Neural crest cell (in vitro differentiated cells): ENCODE measurements at places on chromosomes 16 and 17. TPM values are rescaled to one million over a fixed set of nuclear protein-coding genes. Genes with fewer than 3 reads are reported as not detected.

C17orf78 gene
- total RNA-seq, result not detected in 2 replicates

CEMP1 gene
- not detected in 2 replicates for total RNA-seq

CLEC19A gene
- not detected in 2 replicates for total RNA-seq

TMEM238L gene
- not detected in 2 replicates for total RNA-seq

KRT39 gene
- not detected in 2 replicates for total RNA-seq

P2RX1 gene
- not detected in 2 replicates for total RNA-seq

IL21R gene
- total RNA-seq, result 0.55 and 0.79 TPM in 2 replicates

CTRL gene
- total RNA-seq, result 2.5 and 3.0 TPM in 2 replicates

TLK2 gene
- total RNA-seq, result 52.8 and 60.6 TPM in 2 replicates

UTS2R gene
- not detected in 2 replicates for total RNA-seq

NPIPB9 gene
- total RNA-seq, result 1.6 and 3.7 TPM in 2 replicates

IRX6 gene
- 0.09 and 0.14 TPM in 2 replicates for total RNA-seq

AMFR gene
- total RNA-seq, result 64.7 and 66.4 TPM in 2 replicates

SMIM22 gene
- not detected in 2 replicates for total RNA-seq

DNAI2 gene
- not detected in 2 replicates for total RNA-seq

STH gene
- total RNA-seq, result not detected in 2 replicates

DNA sequence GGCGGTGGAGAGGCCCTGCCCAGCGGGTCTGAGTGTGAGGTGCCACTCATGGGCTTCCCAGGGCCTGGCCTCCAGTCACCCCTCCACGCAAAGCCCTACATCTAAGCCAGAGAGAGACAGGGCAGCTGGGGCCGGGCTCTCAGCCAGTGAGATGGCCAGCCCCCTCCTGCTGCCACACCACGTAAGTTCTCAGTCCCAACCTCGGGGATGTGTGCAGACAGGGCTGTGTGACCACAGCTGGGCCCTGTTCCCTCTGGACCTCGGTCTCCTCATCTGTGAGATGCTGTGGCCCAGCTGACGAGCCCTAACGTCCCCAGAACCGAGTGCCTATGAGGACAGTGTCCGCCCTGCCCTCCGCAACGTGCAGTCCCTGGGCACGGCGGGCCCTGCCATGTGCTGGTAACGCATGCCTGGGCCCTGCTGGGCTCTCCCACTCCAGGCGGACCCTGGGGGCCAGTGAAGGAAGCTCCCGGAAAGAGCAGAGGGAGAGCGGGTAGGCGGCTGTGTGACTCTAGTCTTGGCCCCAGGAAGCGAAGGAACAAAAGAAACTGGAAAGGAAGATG is 11.2 kb downstream of the VASN start:
- no peak for DNase-seq

GRCh38 chr16:15523092-15523541 is 88.7 kb downstream of the BMERB1 start:
- no peak for DNase-seq

GRCh38 chr17:57357392-57357784 is 101.1 kb downstream of the MSI2 start:
- no peak for DNase-seq

DNA sequence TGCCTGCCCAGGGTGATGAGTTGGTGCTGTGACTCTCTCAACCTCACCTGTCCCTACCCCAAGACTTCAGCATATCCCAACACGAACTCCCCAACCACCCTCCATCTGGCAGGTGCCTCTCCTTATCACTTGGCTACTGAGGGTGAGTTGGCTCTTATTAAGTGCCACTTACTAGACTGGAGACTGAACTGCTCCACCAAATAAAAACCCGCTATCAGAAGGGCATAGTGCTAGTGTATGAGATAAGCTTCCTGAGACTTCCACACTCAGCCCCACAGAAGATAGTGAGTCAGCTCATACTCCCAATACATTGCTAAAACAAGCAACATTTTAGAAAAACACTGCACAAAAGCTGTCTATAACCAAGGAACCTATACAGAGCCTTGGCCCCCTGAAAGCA is 16.0 kb upstream of the CCL18 start:
- DNase-seq, result no peak

- DNase-seq, result no peak
Measured at GRCh38 chr17:2749058-2749783, at the start of gene CCDC92B. Gene CCDC92B (minus strand): TSS chr17:2749652. CDS start chr17:2735145, 14,507 bp downstream.

DNA sequence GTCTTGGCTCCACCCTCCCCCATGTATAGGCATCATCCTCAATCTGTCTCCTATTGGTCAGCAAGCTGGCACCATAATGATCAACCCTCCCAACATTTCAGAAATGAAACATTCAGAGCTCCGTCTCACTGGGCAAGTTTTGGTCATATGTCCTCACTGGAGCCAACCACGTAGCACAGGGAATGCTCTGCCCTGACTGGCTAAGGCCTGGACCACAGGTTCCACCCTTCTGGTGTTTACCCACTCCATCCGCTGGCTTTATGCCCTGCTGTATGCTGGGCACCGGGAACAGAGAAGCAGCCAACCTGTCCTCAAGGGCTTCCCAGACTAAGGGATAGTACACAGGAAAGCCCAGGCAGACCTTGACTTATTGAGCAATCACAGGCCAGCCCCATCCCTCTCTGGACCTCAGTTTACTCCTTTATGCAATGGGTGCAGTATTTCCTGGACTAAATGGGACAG is 20.5 kb downstream of the MYO15A start:
- DNase-seq, result no peak

DNA sequence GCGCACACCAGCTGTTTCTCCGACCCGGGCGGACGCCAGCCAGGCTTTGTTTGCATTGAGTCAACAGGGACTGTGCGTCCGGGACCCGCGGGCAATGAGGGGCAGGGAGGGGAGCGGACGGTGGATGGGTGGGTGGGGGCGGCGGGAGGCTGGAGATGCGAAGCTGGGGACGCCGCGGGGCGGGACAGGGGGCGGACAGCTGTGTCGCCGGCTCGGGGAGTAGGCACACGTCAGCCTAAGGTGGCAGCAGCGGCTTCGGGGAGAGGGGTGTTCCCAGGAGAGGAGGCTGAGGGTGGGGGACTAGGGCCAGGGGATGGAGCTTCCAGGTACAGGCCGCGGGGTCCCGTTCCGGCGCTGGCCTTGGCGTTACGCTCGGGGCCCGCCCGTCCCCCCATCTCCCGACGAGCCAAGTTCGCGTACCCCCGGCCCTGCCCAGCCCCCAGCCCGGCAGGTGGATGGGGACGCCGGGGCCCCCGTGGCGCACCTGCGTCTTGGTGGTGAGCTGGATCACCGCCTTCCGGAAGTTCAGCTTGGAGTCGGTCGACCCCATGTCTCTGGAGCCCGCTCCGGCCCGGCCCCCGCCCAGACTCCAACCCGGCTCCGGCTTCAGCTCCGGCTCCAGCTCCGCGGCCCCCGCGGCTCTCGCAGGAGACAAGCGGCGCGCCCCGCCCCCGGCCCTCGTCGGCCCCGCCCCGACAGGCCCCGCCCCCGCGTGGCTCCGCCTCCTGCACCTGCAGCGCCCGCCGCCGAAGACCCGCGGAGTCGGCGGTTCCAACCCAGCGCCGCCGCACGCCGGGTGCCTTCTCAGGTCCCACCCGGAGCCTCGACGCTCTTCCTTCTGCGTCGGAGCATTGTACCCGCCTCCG is at the start of gene HID1:
Gene HID1, minus strand, starts transcription at position 653 of the 866 bp plus-strand sequence. Its CDS starts 103 bp downstream, at position 550.
- peak; percentile 59 for DNase-seq

DNA sequence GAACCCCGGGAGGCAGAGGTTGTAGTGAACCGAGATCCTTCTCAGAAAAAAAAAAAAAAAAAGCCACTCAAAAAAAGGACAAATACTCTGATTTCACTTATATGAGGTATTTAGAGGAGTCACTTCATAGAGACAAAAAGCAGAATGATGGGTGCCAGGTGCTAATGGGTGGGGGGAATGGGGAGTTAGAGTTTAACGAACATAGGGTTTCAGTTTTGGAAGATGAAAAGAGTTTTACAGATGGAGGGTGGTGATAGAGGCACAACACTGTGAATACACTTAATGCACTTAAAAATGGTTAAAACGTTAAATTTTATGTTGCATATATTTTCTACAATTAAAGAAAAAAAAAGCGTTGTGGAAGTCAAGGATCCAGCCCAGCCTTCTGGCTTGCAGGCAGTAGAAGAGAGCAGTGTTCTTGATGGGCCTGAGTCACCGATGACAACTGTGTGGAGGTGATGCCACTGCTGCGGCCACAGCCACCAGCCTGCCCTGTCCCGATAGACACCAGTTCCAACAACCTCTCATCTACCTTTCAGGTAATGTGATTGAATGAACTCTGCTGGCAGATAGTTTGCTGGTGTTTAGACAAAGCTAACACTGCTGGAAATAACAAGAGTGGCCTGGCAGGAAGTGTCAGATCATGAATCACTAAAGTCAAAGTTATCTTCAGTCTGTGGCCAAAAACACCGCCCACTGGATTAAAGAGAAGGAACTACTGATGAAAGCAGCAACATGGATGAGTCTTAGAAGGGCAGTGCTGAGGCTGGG is 49.9 kb upstream of the COX10 start:
- no peak for DNase-seq

- no peak for DNase-seq
Measured at GRCh38 chr17:9146064-9146463, 124.8 kb downstream of the NTN1 start.

GRCh38 chr17:79843474-79843815 is 4.2 kb upstream of the CBX4 start:
- no peak for DNase-seq

- DNase-seq, result no peak
Measured at GRCh38 chr16:84808826-84809225, 11.0 kb upstream of the CRISPLD2 start.

- DNase-seq, result peak; percentile 65
Measured at GRCh38 chr16:71426069-71426879, 15.6 kb downstream of the TLE7 start.

GRCh38 chr17:55324296-55324978 is 59.7 kb downstream of the HLF start:
- no peak for DNase-seq

DNA sequence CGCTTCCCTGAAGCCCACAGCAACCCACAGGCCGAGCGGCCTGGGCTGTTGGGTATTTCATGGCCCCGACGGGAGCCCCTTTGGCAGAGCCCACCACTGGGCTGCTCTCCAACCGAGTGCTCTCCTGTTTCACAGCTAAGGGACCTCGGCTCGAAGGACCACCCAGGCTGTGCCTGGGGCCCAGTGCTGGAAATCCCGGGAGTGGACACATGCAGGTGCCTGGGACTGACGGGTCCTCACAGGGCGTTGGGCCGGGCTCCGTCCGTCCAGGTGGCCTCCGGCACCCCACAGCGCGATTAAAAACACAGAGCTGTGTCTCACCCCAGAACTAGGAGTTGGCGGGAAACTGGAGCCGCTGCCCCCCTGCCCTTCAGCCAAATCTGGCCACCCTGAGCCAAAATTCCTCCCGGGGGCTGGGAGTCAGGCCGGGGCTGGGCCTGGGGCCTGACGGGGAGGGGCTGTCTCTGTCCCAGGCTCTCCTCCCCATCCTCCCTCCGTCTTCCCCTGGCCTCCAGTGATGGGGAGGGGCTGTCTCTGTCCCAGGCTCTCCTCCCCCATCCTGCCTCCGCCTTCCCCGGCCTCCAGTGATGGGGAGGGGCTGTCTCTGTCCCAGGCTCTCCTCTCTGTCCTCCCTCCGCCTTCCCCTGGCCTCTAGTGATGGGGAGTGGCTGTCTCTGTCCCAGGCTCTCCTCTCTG is 14.1 kb downstream of the UTS2R start:
- DNase-seq, result no peak

- no peak for DNase-seq
Measured at GRCh38 chr17:77462553-77463497, 322.1 kb downstream of the SEC14L1 start.

- DNase-seq, result peak; percentile 41
Measured at GRCh38 chr17:78013683-78014467, 55.4 kb downstream of the TNRC6C start.

GRCh38 chr16:3174618-3175148 is 13.3 kb upstream of the OR1F1 start:
- DNase-seq, result no peak

DNA sequence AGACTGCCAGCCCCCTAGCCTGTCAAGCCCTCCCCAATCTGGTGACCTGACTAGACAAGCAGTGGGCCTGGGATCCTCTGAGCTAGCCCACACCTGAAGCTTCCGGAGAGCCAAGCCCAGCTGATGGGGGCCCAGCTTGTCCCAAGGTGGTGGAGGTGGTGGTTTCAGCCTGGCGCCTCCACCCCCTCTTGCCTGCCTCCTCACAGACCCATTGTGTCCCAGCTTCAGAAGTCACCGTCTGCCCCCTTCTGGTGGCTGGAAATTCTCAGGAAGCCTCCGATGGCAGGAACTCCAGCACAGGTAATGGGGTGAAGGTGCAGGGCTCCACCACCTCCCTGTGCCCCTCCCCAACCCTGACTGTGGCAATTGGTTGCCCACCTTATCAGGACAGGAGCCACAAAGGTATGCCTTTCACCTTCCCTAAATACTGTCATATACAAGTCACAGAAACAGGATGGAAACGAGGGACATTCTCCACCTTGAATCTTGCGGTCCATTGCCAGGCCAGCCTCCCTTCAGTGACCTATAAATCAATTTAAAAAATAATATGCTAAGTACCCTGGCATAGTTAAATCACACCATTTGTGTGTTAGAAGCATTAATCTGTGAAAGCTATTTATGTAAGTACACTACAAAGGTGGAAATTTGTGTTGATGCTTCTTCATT is 66.0 kb upstream of the ZNF423 start:
- DNase-seq, result peak; percentile 74

- DNase-seq, result no peak
Measured at GRCh38 chr17:45801421-45801820, 17.3 kb downstream of the CRHR1 start.

DNA sequence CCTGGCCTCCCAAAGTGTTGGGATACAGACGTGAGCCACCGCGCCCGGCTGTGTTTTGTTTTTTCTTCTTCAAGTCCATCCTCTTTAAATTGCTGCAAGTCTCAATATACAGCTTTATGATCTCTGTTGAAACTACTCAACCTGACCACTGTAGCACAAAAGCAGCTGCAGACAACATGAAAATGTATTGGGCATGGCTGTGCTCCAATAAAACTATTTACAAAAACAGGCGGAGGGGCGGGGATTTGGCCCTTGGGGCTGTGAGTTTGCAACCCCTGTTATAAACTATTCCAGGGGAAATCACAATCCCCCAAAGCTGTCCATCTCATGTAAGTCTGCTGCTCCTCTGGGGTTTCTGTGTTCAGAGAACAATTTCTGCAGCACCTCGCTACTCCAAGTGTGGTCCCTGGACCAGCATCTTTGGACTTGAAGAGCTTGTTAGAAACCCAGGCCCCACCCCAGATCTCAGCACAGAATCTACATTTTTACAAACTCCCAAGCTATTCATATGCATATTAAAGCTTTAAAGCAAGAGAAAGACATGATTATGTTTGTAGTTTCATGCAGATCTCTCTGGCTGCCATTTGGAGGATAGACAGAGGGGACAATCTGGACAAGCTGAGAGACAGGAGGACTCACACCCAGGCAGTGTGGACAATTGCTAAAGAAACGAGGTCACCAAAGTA is 33.6 kb downstream of the TEKT5 start:
- DNase-seq, result no peak

- DNase-seq, result no peak
Measured at GRCh38 chr16:48537275-48537674, 72.7 kb downstream of the N4BP1 start.

- no peak for DNase-seq
Measured at GRCh38 chr16:66420396-66420795, 6.7 kb upstream of the BEAN1 start.

- DNase-seq, result no peak
Measured at GRCh38 chr17:37828651-37829124, 83.8 kb upstream of the HNF1B start.
